Right lung (tissue), 10 donors: ENCODE measurements at places on chromosomes 1 and 21.
A peak's percentile ranks its signal among the peaks of the same experiment; 100 is the strongest.

- DNase-seq, result no peak
Observed at GRCh38 chr1:65840683-65841082, 48.0 kb downstream of the PDE4B start.

- DNase-seq, result no peak
Observed at GRCh38 chr1:155396874-155397476, 76.3 kb downstream of the RUSC1 start.

GRCh38 chr1:55692726-55693125, 477.6 kb upstream of the USP24 start:
- DNase-seq, result no peak

DNA sequence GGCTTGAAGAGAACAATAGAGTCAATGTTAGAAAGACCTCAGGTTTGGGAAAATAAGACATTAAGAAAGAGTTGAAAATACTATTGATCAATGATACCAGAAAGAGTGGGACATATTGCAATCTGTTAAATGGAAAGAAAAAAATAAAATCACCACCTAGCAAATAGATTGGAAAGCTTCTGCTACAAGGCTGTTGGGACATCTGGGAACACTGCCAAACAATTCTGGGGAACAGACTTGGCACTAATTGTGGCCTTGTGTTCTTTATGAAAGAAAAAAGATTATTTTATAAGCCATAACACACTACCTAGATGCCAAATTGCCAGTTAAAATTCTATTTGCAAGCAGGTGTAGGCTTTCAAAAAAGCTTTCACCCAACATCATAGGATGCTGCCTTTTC, 137.8 kb downstream of the TSEN15 start:
- no peak for DNase-seq

GRCh38 chr21:36429947-36430546, 44.9 kb downstream of the CHAF1B start:
- DNase-seq, result peak; percentile 33

DNA sequence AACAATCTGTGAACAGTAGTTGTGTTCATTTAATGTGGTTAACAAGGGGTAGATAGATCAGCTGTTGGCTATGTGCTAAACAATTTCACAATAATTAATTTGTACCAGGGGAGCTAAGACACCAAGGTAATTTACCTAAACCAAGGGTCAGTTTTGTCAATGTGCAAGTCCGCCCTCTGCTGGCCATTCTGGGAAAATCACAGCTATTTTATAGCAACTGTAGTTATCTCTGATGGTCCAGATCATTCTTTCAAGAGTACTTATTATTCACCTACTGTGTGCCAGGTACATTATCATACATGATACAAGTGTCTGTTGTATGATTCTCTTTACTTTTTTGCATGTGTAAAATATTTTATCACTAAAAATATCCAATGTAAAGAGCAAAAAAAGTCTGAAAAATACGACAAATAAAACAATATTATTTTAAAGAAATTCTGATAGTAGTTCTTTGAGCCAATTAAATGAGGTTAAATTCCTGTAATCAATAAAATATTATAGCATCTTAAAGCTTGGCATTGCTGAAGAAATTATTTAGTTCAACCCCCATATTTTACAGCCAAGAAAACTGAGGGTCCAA, 312.3 kb upstream of the FAM78B start:
- peak; percentile 12 for DNase-seq

DNA sequence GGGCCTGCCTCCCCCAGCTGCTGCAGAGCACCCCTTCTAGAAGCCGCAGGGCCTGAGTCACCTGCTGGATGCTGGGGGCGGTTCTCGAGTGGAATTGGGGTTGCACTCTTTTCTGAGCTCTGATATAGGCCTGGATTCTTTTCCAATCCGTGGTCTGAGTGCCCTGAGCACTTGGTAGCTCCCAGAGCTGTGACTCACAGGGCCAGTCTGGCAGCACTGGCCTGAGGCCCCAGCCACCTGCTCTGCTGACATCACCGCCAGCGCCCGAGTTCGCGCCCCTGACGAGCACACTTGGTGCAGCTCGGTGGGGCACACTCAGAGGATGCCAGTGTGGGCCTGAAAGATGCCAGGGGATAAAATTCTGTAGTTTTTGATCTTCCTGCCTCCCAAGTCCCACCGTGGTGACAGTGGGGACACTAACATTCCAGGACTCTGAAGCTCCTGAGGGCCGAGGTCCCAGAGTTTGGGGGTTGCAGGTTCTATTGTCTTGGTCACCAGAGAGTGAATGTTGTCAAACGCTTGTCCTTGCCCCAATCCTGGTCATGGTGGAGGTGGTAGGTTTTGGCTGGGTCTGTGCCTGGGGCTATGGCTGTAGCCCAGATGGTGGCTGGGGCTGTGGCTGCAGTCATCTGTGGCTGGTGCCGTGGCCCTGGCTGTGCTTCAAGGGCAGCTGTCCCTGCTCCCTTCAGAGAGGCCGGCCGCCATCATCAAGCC, 74.6 kb downstream of the OBSCN start:
- DNase-seq, result no peak

- no peak for DNase-seq
Observed at GRCh38 chr1:22754106-22754768, 43.6 kb downstream of the EPHB2 start.

- no peak for DNase-seq
Observed at GRCh38 chr1:221663321-221663720, 78.6 kb downstream of the DUSP10 start.

- peak; percentile 62 for DNase-seq
Observed at GRCh38 chr1:44405031-44405797, at the start of gene RNF220. RNF220 (plus strand) TSS chr1:44405255.

DNA sequence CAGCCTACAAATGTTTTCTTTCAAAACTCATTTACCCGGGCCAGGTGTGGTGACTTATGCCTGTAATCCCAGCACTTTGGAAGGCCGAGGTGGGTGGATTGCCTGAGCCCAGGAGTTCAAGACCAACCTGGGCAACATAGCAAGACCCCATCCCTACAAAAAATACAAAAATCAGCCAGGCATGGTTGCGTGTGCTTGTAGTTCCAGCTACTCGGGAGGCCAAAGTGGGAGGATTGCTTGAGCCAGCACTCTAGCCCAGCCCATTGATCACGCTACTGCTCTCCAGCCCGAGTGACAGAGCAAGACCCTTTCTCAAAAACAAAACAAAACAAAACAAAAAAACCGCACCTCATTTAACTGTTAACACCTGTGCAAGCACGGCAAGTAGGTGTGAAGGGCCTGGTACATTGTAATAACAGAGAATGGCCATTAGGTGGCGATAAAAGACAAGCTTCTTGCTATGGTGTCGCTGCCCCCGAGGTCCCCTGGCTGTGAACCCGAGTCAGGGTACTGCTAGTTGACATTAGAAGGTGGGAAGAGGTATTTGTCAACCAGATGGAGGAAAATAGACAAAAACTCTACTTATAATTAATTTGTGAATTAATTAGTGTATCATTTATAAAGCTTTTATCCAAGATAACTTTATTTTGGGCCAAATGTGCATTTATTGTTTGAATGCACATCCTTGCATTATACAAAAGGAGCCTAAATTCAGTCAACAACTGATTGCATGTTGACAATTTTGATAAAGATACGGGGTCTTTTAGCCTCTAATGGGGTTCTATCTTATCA, 66.5 kb downstream of the SH3BGR start:
- DNase-seq, result peak; percentile 50

- DNase-seq, result no peak
Observed at GRCh38 chr1:172939475-172939874, 111.3 kb downstream of the TNFSF18 start.

DNA sequence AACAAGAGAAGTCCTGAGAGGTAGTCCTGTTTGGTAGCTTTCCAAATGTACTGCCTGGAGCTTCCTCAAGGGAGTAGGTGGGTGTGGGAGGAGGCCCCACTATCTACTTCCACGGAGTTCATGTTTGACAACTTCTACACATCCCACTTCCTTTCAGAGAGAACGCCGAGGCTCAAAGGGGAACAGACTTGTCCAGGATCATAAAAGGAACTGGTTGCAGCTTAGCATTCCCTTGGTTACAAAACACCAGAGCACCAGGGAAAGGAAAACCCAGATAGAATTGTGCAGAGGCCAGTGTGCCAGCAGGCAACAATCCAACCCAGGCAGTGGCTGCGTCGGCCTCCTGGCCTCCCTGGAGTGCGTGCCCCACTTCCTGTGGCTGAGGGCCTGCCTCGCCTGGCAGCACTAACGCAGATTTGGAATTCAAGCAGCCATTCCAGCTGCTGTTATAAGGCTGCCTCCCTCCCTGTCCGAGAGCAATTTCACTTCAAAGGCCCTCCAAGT, 4.2 kb upstream of the RAP1GAP start:
- no peak for DNase-seq

GRCh38 chr1:51070640-51071039, 31.4 kb upstream of the C1orf185 start:
- no peak for DNase-seq

DNA sequence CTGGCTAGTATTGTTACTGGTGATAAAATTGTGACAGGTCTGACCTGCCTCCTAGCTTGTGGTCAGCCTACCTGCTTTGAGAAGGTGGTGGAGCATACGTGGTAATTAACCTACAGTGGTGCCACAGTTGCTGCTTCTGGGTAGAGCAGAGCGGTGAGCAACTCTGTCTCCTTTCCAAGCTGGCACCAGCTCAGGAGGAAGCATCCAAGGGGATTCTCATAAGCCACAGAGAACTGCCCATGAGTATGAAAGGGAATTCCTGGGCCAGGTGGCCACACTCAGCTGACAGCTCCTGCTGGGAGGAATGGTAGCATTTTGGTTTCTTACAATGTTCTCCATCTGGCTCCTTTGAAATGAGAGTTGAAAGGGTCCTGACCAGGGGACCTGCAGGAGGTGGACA, 39.4 kb downstream of the ATP2B4 start:
- DNase-seq, result no peak

- DNase-seq, result no peak
Observed at GRCh38 chr1:152924191-152924590, 15.8 kb downstream of the IVL start.

- no peak for DNase-seq
Observed at GRCh38 chr1:107009281-107009680, 47.2 kb upstream of the PRMT6 start.

- DNase-seq, result peak; percentile 75
Observed at GRCh38 chr1:221715321-221716169, 26.3 kb downstream of the DUSP10 start.

DNA sequence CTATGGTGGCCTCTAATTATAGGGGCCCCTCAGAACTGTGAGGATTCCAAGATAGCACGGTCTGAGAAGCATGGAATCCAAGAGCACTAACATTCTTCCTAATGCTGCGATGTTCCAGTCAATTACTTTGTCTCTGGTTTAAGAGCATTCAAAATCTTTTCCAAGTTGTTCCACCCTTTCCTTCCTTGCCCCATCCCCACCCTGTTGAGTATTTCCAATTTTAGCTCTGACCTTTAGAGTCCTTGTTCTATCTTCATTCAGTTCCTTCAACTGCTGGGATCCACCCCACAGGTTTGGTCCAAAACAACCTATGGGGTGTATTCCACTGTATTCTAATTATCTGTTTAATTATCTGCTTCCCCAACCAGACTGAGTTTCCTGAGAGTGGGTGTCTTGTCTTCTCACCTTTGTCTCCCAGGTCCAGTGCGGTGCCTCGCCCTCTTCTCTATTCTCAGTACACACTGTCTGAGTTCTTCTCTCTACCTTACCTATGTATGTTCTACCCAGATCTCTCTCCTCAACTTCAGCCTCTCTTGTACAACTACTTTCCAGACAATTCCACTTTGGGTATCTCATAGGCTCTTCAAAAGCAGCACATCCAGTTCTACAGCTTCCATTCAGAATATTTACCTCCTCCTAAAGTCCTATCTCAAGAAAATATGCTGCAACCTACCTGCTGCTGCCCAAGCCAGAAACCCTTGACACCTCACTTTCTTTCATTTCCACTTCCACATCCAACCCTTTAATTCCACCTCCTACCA, 25.0 kb upstream of the BCL9 start:
- DNase-seq, result no peak

GRCh38 chr1:151455966-151456365, 3.3 kb downstream of the POGZ start:
- no peak for DNase-seq

GRCh38 chr1:53131590-53131938, 10.9 kb downstream of the SLC1A7 start:
- DNase-seq, result no peak

DNA sequence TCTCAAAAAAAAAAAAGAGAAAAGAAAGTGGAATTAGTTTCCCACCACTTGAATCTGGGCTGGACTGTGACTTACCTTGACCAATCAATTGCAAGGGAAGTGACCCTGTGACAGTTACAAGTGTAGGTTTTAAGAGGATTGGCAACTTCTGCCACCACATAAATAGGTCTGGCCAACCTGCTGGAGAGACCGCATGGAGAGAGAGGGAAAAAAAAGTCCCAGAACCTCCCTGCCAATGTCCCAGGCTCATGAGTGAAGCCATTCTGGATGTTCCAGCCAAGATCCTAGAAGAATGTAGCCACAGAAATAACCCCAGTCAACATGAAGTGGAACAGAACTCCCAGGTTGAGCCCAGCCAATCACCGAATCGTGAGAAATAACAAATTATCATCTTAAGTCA, 11.8 kb upstream of the ZMYM6 start:
- DNase-seq, result no peak

- no peak for DNase-seq
Observed at GRCh38 chr1:172338295-172338735, 82.2 kb upstream of the C1orf105 start.

DNA sequence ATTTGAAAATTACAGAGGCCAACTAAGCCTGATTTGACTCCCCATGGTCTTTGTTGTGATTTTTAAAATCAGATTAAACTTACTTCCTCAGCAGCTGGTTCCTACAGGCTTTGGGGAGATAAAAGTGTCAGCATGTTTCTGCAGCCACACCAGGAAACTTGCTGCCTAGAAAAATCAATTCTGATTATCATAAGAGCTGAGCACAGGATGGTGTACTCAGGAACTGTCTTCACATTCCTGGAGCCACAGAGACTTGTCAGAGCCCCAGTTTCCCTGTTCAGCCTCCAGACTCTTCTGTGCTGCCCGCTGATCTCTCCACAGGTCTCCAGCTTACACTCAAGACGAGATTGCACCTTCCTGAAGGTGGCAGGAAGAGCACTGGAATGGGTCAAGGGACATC, 23.9 kb downstream of the RAB3B start:
- no peak for DNase-seq

DNA sequence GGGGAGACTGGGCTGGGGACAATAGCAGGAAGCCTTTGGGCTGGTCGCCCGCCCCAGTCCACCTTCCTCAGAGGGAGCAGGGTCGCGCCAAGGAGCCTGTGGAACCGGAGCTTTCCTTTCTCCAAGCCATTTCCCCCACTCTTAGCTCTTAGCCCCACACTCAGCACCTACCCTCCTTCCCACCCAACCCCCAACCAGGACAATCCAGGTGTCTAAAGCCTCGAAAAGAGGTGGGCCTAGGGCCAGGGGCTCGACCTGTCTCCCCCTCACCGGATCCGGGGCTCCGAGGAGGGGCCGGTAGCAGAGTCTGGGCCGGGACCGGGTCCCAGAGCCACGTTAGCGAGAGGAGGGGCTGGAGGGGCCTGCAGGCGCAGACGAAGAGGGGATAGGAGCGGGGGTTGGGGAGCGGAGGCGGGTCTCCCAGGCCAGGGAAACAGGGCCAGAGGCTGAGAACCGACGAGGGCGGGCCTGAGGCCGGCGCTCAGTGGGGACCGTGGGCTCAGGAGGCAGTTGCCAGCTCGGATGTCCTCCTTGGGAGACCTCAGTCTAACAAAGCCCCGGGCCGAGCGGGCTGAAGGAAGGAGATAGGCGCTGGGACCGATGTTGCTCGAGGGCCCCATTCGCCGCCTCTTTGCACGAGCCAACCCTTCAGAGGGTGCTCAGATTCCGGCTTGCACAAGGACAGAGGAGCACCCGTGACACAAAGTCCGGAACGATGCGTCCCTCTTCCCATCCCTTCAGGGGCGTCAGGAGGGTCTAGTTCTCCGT, 943 bp downstream of the SEMA6C start:
- DNase-seq, result peak; percentile 25

- no peak for DNase-seq
Observed at GRCh38 chr1:59605761-59606160, 209.0 kb upstream of the HOOK1 start.
